RPMI7951 (cell line): ENCODE measurements at places on chromosomes 7 and 10. TPM values are rescaled to one million over a fixed set of nuclear protein-coding genes. Genes with fewer than 3 reads are reported as not detected.

Gene FFAR4
- total RNA-seq: not detected in 2 replicates

Gene HOXA1
- total RNA-seq: 6.2 and 7.3 TPM in 2 replicates

Gene OR6V1
- not detected in 2 replicates for total RNA-seq

Gene SLC39A12
- not detected in 2 replicates for total RNA-seq

Gene ELMO1
- 0.29 and 0.36 TPM in 2 replicates for total RNA-seq

Gene CAMK2B
- 10.9 and 19.6 TPM in 2 replicates for total RNA-seq

Gene TCERG1L
- not detected in 2 replicates for total RNA-seq

Gene TEX47
- not detected in 2 replicates for total RNA-seq

Gene FAM241B
- 0.36 TPM in 1 of 2 replicates, not detected in the other for total RNA-seq

DNA sequence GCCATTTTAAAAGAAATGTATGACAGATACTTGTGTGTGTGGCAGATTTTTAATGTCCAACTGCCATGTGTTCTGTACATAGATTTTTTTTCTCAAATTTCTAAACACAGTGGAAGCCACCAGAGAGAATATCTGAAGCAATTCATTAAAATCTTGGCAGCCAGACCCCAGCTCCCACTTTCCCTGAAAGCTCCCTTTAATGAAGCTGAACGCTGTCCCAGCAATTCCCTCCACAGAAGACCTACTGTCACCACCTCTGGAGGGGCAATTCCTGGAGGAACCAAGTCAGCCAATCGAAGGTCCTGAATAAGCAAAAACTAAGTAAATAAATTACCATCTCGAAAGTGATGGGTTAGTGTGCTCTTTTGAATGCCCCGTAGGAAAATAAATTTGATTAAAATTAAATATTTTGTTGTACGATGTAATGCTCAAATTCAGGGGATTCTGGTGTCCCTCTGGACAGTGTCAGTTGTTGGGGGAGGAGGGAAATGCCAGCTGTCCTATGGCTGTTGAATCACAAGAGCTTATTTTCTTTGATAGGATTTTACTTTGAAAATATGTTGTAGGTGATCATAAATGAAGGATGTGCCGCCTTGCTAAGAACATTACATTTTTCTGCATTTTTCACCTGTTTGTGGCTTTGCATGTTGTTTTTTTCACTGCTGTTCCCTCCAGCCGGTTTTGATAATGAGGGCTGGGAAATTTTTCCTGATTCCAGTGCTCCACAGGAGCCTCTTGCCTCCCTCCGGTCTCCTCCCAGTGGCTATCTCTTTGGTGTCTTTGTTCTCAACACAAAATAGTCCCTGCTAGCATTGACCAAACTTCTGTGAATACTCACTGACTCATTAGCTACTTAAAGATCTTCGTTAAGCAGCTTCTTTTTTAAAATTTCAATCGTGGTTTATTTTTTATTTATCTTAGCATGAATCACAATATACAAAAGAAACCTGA is 9.2 kb upstream of the GSAP start:
- peak; percentile 83 for DNase-seq

GRCh38 chr10:126185676-126186447 is 202.4 kb downstream of the ADAM12 start:
- no peak for DNase-seq

DNA sequence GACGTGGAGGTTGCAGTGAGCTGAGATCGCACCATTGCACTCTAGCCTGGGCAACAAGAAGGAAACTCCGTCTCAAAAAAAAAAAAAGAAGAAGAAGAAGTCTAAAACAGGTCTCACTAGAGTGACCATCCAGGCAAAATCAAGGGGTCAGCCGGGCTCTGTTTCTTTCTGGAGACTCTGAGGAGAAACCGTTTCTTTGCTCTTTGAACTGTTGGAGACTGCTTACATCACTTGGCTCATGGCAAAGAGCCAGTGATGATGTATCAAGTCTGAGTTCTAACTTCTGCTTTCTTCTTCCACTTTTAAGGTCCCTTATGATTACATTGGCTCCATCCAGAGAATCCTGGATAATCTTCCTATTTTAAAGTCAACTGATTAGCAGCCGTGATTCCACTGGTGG is 306.8 kb downstream of the WDR11 start:
- peak; percentile 65 for DNase-seq

GRCh38 chr7:156935250-156935649 is 14.3 kb upstream of the NOM1 start:
- no peak for DNase-seq

- no peak for DNase-seq
Observed at GRCh38 chr10:128624656-128625530, 498.7 kb upstream of the MKI67 start.

DNA sequence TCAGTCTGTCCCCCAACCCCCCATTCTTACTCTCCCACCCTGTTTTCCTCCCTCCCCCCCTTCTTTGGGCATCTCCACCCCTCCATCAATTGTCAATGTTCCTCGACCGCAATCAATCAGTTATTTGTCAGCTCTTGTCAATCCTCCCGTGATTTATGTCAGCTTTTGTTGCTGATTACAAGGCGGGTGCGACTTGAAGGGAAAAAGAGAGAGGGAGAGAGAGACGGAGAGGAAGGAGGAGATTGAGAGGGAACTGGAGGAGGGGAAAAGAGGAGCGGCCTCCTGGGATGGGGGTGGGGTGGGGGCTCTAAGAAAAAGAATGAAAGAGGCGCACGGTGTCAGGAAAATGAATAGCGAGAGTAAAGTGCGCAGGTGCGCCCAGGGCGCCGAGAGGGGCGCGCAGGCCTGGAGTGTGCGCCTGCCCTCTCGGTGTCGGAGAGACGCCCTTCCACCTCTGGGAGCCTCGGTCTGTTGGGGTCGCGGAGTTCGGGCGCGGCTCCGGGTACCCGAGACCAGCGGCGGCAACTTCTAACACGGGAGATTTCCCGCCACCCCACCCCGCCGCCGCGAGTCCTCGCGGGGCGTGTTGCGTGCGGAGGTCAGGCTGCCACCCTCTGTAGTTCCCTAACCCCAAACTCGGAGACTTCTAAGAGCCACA is 1.1 kb upstream of the ZNF503 start:
- no peak for DNase-seq

DNA sequence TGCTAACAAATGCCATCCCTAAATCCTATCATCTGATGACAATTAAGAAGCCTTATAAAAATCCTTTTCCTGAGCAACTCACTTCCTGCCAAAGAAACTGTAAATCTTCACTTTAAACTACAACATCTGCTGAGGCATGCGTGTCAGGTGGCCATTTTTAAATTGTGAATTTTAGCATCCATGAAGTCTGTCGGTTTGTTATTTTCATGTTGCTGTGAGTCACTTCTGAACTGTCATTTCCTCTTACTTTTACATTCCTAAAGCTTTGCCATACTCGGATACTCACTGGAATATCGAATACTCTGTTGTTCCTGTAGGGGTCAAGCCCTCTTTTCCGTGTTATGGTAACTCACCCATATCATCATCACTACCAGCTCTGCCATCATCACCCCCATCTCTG is 34.3 kb upstream of the TMEM26 start:
- DNase-seq: peak; percentile 7

- no peak for DNase-seq
Observed at GRCh38 chr7:152897401-152897800, 137.8 kb downstream of the ACTR3B start.

DNA sequence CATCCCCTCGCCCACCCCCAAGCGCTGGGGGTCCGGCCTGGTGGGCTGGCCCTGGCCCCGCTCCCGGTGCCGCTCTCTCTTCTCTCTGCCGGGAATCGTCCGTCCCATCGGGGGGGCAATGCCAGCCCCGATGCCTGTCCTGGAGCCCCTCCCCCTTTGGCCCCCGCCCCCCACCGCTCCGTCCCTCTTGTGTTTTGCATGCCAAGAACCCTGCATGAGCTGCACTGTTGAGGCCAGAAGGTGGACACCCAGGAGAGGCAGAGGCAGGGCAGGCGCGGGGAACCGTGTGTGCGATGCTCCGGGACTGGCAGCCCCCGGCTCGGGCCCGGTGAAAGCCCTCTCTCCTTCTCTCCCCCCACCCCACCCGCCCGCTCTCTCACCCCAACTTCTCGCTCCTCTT is 22.1 kb upstream of the HSPB1 start:
- no peak for DNase-seq

DNA sequence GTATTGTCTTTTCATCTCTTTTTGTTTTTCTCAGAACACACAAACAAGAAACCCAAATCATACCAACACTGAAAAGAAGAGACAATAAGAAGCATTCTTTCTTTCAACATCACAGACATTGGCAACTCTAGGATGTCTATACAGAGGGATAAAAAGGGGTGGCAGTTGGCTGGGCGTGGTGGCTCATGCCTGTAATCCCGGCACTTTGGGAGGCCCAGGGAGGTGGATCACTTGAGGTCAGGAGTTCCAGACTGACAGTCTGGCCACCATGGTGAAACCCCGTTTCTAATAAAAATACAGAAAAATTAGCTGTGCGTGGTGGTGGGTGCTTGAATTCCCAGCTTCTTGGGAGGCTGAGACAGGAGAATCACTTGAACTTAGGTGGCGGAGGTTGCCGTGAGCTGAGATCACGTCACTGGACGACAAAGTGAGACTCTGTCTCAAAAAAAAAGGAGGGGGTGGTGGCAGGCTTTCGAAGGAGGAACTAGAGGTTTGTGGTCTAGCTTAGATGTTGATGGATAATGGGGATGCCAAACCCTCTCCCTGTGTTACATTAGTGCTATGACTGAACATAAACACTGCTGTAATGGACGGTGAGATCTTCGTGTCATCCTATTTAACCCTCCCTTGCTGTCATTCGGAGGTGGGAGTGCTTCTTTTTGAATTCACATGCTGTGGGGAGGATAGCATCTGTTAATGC is 9.4 kb downstream of the CNNM2 start:
- no peak for DNase-seq

- peak; percentile 19 for DNase-seq
Observed at GRCh38 chr7:44912775-44913347, 27.5 kb upstream of the PURB start.

DNA sequence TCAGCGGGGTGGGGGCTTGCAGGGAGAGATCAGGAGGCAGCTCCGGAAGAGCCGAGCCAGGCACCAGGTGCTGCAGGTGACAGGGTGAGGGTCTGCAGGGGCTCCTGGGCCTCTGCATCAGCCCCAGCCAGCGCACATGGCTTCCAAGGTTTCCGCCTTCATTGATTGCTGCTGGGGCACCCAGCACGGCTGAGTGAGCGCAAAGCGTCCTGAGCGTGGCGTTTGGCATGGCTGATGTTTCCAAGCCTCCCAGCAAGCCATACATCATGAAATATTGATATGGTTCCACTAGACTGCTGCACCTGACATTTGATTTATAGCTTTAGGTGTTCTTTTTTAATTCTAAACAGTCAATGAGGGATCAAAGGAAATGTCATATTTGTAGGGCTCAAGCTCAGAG is 259.0 kb downstream of the WDR37 start:
- no peak for DNase-seq

DNA sequence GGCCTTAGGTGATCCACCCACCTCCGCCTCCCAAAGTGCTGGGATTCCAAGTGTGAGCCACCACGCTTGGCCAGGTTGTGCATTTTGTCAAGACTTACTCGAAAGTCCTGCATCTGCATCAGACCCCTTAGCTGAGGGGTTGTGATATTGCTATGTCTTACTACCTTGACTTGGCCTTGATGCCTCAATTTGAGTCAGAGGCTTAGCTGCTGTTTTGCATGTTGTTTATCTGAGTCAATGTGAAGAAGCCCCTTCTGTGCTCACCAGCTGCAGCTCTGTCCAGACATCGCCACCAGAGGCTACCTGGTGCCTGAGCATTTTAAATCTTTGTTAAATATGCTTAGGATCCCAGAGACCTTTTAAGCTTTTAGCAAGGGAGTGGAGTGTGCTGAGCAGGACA is 18.1 kb downstream of the UBE2D4 start:
- DNase-seq: no peak

- no peak for DNase-seq
Observed at GRCh38 chr7:116542618-116543017, 17.8 kb downstream of the CAV1 start.

- DNase-seq: peak; percentile 32
Observed at GRCh38 chr10:33804584-33804983, 470.1 kb upstream of the NRP1 start.

- DNase-seq: no peak
Observed at GRCh38 chr10:30509508-30509907, 75.5 kb downstream of the MAP3K8 start.

GRCh38 chr10:110355922-110356627 is 51.4 kb upstream of the SMNDC1 start:
- DNase-seq: no peak

DNA sequence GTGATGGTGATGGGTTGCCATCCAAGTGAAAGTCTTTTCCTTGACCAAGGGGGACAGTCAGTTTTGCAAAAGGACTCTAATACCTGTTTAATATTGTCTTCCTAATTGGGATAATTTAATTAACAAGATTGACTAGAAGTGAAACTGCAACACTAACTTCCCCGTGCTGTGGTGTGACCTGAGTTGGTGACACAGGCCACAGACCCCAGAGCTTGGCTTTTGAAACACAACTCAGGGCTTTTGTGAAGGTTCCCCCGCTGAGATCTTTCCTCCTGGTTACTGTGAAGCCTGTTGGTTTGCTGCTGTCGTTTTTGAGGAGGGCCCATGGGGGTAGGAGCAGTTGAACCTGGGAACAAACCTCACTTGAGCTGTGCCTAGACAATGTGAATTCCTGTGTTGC is 6.9 kb downstream of the PPIF start:
- DNase-seq: no peak

DNA sequence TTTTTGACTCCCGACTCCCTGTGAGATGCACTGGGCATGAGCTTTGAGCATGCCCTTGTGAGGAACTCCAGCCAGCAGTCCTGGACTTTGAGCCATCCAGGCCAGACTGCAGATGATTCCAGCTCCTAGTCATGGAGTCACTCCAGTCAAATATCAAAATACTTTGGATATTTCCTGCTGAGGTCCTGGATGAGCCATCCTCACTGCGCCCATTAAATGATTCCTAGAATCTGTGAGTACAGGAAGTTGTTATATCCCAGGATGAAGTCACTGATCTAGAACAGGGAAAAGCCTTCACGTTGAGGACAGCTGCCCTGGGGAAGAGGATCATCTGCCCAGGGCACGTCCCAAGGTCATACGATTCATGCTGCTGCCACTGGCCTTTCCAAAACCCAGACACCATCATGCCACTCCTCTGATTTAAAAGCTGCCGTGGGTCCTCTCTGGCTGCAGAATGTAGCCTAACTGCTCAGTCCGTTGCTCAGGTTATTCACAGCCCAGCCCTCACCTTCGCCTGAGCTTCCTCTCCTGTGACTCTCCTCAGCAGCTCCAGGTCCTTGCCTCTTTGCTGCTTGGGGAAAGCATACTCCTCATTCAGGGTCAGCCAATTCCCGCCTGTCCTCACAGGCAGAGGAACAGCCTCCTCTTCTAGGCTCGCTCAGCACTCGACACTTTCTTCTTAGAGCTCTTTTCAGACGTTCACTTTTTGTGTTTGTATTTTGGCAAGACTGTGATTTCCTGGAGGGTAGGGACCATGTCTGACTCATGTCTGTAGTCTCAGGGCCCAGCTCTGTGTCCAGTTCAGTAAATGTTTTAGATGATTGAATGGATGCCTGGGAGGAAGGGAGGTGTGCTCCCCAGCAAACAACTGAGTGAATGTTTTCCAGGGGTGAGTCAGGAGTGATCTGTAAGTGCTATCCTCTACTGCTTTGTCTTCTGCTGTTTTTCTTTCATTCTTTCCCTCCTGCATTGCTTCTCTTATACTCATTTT is 157.8 kb downstream of the SNX10 start:
- peak; percentile 90 for DNase-seq

GRCh38 chr10:94308866-94309265 is 53.9 kb downstream of the NOC3L start:
- no peak for DNase-seq

- DNase-seq: peak; percentile 15
Observed at GRCh38 chr10:84140036-84140379, 699 bp downstream of the GHITM start.
